Skeletal muscle cell (primary cell): ENCODE measurements at places on chromosomes 2 and 18.

GRCh38 chr18:40055262-40055661 lies 1899.8 kb upstream of the PIK3C3 start:
- peak; percentile 14 for DNase-seq

- no peak for DNase-seq
Measured at GRCh38 chr2:1521191-1521877, 108.1 kb downstream of the TPO start.

- DNase-seq: no peak
Measured at GRCh38 chr2:80454628-80455027, 150.1 kb upstream of the LRRTM1 start.

GRCh38 chr2:31129375-31130171 lies 8.7 kb downstream of the GALNT14 start:
- no peak for DNase-seq

DNA sequence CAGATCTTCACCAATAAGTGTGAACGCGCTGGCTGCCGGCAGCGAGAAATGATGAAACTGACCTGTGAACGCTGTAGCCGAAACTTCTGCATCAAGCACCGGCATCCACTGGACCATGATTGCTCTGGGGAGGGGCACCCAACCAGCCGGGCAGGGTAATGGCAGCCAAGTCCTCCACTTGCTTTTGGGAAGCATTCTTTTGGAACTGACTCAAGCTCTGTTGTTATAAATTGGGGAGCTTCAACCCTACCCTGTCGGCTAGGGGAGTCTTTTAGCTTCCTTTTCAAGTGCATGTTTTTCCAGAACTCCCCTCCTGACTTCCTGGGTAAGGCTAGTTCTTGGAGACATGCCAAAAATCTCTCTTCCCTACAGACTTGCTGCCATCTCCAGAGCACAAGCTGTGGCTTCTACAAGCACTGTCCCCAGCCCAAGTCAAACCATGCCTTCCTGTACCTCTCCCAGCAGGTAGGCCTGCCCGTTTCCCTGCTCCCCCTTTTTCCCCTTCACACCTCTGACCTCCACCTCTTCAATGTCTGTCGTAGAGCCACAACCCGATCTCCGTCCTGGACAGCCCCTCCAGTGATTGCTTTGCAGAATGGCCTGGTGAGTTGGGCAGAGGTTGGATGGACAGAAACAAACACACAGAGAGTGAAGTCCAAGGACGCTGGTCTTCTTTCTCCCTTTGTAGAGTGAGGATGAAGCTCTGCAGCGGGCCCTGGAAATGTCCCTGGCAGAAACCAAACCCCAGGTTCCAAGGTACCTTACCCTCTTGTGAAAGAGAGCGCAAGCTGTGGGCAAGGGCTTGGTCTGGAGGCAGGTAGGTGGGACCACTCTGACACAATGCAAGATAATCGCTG lies 1.5 kb downstream of the ZFAND2B start:
- no peak for DNase-seq

GRCh38 chr2:111119822-111120252 lies 877 bp upstream of the BCL2L11 start:
- no peak for DNase-seq

DNA sequence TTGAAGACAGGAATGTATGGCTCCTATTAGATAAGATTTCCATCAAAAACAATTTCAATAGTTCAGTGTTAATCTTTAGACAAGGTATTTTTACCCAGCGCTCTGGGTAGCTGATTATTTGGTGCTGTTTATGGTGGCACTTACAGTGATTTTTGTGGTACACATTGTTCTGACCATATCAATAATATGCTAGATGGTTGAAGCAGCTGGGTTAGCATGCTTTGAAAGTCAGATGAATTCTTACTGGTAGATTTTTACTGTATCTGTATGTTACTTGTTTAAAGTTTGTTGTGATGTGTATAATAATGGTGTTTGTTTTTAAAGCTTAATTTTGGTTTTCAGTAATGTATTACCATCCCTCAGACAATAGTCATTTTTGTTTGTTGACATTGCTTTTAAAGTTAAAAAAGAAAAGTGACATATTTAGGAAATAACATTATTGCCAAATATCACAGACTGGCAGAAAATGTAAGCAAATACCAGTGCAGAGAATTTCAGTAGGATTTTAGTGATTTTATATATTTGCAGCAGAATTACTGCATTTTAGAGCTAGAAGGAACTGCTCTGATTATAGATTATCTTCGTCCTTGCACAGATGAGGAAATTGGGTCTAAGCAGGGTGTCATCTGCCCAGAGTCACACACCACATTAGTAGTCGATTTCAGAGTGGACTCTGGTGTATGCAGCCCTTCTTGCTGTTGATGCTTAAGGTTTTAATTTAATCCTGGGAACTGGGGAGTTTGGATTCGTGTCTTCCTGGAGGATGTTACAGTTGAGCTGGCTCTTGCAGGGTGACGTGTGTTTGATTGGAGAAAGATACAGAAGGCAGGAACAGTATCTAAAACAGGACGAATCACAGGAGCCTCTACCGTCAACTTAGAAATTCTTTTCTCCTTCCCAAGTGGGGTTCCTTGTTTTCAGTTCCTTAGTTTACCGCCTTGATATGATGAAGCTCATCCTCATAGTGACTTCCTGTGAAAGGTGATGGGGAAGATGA lies 6.6 kb downstream of the SOCS6 start:
- no peak for DNase-seq

GRCh38 chr18:13409997-13410396 lies 191.4 kb downstream of the LDLRAD4 start:
- no peak for DNase-seq

DNA sequence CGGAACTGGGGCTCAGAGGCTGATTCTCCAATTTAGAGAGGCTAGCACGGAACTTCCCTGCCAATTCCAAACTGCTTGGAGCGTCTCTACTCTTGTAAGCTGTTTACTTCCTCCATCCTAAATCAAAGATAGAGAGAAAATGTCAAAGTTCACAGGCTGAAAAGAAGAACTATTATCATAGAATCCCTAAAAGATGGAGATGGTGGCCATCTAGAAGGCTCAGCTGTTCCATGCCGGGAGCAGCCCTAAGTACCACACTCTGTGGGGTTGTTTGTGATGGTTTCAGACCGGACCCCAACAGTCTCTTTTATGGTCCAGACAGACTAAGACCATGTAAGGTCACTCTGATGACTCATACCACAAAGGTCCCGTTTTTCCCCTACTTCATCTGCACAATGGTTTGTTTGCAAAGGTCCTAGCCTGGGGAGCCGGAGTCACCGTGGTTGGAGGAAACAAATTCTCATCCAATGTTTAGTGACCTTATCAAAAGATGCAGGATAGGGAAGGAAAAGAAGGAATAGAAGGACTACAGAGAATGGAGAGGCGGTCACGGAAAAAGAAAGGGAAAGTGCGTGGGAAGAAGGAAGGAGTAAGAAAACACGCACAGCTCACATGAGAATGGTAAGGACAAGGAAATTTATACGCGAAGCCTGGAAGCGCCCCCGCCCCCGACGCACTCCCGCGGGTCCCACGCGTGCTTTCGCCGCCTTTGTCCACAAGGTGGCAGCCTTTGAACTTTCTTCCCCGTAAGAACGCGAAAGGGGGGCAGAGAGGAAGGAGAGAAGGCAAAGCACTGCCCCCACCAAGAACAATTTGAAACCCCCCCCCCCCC lies 453 bp upstream of the ANTXR1 start:
- DNase-seq: no peak

DNA sequence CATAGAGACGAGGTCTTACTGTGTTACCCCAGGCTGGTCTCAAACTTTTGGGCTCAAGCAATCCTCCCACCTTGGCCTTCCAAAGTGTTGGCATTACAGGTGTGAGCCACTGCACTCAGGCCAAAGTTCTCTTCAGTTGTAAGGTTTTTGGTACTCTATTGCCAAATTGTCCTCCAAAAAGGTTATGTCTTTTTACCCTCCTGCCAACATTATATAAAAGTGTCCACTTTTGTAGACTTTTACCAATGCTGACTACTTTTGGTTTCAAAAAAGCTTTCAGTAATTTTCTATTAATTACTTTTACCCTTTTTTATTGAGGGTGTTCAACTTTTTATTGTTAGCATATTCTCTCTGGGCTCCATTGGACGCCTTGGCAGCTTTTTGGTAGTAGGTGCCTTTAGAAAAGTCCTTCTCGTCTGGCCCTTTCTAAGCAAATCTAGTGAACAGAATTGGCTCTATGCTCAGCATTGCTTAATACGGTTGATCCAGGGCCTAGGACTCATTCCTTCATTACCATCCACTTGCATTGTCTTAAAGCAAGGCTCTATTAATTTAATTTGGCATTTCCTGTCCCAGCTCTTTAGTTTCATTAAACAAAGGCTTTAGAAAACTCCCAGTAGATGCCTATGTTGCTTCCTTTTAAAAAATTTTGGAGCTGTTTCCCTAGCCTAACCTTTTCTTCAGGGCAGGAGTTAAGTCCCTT lies 16.7 kb upstream of the IL1A start:
- DNase-seq: no peak

DNA sequence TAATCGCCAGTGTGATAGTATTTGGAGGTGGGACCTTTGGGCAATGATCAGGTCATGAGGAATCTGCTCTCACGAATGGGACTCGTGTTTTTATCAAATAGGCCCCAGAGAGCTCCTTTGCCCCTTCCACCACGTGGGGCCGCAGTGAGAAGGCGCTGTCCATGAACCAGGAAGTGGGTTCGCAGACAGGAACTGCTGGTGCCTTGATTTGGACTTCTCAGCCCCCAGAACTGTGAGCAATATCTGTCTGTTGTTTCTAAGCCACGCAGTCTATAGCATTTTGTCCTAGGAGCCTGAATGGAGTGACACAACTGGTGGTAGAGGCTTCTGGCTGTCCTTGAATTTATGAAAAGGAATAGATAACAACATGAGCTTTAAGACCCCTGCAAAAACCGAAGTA lies 111.2 kb upstream of the HDAC4 start:
- DNase-seq: no peak

- no peak for DNase-seq
Measured at GRCh38 chr2:118133916-118134315, 45.6 kb downstream of the INSIG2 start.
